ENCODE measurements at places on chromosomes 5 and 9.

GRCh38 chr5:95274011-95274410, 10.9 kb downstream of the MCTP1 start:
- DNase-seq: no peak

GRCh38 chr9:79551994-79552393, 19.8 kb upstream of the TLE4 start:
- DNase-seq: no peak

- DNase-seq: no peak
These were observed 1.3 kb downstream of the SLC25A48 start for GRCh38 chr5:135835766-135836165.

DNA sequence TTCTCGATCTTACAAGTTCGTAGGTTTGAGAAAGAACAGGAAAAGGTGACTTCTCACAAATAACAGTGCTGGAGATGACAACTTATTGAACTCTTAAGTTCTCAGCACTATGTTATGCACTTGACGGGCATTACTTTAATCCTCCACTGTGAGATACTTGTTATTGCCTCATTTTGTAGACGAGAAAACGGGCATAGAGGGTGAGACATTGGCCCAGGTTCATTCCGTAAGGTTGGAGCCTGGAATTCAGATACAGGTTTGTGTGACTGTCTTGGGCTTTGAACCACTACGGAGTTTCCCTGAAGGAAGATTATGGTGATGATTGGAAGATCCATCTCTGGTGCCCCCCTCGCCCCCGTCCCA, 657 bp downstream of the MAT2B start:
- DNase-seq: no peak

GRCh38 chr9:20508242-20508641, 114.1 kb downstream of the MLLT3 start:
- DNase-seq: no peak

- DNase-seq: peak; percentile 77
These were observed 3.4 kb downstream of the CCNI2 start for GRCh38 chr5:132750471-132751230.

DNA sequence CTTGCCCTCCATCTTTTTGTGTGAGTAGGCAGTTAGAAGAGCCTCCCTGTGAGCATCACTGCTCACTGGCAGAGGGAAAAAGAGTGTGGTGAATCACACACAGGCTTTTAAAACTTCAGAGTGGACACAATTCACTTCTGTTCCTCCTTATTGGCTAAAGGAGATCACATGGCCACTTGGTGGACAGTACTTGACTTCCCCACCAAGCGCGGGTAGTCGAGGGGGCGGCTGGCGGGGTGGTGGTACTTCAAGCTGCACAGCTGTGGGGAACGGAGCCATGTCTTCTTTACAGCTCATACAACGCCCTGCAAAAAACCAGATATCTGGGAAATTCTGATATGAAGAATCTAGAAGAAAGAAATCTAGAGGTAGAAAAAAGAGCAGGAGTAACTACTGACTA, 95.4 kb downstream of the PAM start:
- DNase-seq: no peak

DNA sequence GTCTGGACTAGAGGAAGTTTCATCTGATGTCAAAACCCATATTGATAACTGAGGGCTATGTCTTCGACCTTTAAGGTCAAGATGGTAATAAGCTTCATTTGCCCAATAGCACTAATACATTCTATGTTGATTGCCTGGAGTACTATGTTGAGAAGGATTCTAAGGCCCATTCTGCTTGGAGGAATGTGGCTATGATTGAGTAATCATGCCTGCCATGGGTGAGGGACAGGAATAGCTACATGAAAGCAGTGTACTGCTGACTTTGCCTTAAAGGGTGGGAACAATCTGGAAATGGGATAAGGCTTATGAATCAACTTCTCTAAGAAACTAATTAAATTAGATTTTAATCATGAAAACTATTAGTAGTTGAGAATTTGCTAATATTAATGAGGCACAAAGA, 13.6 kb downstream of the NNT start:
- no peak for DNase-seq

DNA sequence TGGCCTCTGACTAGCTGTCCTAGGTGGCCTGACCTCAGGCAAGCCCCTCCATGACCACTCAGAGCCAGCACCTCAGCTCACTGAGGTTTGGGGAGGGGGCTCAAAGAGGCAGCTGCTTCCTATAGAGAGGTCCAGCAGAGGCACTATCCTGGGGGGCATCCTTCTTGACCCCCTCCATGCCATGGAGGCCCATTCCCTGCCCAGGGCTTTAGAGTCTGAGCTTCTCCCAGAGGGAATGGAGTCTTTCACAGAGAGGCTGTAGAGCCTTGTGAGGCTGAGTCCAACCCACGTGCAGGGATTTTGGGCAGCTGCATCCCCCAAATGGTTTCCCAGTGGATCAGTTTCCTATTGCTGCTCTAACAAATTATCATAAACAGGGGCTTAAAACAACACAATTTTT, 16.9 kb downstream of the IRF1 start:
- no peak for DNase-seq

DNA sequence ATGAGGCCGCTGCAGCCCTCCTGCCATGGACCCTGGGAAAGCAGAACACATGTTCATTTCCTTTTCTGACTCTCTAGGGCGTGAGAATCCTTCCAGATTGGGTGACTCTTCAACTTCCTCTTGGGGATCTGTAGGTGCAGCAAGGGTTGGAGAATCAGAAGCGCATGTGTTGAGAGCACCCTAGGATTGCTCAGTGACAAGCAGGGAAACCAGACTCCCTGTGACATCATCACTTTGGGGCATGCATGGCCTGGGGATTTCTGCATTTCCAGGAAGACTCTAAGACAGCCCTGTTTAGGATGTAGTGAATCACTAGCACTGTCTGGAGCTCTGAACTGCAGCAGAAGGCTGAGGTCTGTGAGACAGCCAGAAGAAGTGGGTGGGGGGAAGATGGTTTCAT, 15.1 kb upstream of the LCP2 start:
- DNase-seq: no peak

- DNase-seq: no peak
These were observed 228.5 kb downstream of the COMMD10 start for GRCh38 chr5:116313366-116313765.

- DNase-seq: no peak
These were observed 108.4 kb upstream of the LARP1 start for GRCh38 chr5:154646745-154647113.

GRCh38 chr9:110591526-110591925, 12.0 kb upstream of the SVEP1 start:
- DNase-seq: peak; percentile 41

- no peak for DNase-seq
These were observed 284.3 kb downstream of the TAF11L14 start for GRCh38 chr5:17918373-17919104.

DNA sequence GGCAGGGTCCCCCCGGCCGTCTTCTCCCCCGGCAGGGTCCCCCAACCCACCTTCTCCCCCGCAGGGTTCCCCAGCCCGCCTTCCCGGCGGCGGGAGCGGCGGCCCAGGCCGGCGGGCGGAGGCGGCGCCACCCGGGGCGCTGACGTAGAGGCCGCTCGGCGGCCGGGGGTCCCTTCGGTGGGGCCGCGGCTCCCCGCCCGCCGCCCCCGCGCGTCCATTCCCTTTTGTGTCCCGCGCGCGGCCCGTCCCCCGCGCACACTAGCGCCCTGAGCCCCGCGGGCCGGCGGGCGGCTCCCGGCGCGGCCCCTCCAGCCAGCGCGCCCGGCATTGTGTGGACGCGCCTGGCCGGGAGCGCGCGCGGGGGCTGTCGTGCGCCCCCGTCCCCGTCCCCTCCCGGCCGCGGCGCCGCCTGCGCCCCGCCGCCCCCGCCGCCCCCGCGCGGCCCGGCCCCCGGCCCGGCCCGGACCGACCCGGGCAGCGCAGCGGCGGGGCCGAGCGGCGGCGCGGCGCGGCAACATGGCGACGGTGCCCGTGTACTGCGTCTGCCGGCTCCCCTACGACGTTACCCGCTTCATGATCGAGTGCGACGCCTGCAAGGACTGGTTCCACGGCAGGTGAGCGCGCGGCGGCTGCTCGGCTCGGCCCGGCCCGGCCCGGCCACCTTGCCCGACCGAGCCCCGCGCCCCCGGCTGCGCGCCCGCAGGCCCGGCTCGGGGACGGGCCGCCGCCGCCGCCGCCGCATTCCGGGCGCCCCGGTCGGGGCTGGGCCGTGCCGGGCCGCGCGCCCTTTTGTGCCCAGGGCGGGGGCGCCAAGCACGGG, at the start of gene PHF2:
Gene PHF2 (plus strand): TSS at position 327 of the 820 bp plus-strand sequence. CDS start 190 bp downstream, at position 517.
- peak; percentile 96 for DNase-seq

DNA sequence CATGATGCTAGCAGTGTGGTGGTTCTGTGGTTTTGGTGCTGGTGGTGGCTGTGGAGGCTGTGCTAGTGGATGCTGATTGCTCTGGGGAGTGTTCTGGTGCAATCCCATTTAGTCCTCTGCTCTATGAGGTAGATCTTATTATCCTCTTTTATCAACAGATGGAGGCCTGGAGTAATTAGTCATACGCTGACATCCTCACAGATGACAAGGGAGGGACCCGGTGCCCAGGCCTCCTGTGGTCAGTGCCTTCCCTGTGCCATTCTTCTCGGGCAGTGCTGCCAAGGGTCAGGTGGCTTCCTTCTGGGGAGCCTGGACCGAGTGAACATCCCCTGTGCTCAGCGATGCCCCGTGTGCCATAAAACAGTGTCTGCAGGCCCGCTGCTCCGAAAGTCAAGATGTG, 74.5 kb downstream of the COL5A1 start:
- DNase-seq: no peak

DNA sequence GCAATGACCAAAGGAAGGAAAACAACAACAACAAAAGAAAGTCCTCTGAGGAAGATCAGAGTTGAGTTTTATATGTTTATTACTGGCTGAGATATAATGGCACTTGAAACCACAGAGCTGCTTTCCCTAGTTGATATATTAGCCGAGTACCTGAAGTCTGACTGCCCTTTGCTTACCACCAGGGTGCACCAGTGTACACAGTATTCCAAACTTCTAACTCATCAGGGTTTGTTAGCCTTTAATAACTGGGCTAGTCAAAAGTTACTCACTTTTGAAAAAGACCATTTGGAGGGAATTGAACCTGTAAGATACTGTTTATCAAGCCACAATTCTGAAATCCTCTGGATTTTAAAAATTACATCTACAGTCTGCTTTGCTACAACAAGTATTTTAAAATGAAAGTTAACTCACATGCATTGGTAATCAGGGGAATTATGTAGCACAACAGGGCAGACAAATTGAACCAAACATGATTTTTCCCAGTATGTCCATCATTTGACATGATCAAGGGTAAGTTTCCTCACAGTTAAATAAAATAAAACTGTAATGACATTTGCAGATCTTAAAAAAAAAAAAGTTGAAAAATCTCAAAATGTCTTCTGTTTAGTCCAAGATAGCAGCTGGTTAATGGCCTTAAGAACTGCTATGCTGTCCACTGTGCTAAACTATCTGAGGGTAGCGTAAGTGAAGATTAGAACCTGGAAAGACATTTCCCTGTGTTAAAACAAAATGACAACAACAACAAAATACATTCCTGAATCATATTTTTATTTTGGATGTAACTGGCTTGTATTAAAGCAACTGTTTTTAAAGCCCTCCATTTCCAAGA, 57.3 kb upstream of the C6 start:
- DNase-seq: peak; percentile 35

GRCh38 chr5:147532156-147532555, 22.3 kb upstream of the DPYSL3 start:
- no peak for DNase-seq

DNA sequence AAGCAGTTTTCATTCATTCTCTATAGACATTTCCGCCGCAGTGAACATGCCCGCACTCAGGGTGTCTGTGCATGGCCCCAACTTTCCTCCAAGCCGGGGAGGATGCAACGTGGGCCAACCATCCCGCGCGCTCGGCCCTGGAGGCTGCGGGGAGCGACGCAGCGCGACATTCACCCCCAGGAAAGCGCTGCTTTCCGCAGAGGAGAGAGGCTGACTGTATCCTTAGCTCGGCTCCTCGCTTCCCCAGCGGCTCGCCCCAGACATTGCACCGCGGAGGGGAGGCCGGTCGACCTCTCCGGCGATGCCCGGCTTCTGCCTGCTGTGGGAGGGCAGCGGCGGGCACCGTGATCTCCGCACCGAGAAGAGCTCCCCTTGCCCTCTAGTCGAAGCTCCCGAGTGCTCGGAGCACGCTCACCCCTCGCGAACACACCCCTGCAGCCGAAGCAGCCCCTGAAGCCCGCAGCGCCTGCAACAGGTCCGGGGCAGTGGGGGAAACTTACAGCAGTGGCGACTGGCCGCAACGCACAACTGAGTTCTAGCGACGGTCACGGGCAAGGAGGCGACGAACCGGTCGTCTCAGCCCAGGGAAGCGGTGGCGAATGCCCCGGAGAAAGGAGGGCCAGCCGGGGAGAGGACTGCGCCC, 600 bp downstream of the ENC1 start:
- peak; percentile 72 for DNase-seq

DNA sequence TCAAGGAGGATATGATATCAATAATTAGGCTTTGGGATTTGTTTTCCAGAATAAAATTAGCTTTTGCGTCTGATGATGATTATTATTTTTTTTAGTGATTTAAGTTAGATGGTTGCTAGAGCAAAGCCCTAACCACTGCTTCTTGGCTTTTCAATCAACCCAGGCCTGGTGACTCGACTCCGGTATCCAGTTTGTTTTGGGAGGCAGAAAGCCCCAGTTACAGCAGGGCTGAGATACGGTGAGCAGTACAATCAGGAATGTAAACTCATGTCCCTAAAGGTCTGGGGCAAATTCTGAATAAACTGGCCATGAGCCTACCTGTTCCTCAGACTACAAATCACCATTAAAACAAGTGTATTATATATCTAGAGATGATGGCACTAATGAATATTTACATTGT, 24.4 kb upstream of the CYFIP2 start:
- no peak for DNase-seq

DNA sequence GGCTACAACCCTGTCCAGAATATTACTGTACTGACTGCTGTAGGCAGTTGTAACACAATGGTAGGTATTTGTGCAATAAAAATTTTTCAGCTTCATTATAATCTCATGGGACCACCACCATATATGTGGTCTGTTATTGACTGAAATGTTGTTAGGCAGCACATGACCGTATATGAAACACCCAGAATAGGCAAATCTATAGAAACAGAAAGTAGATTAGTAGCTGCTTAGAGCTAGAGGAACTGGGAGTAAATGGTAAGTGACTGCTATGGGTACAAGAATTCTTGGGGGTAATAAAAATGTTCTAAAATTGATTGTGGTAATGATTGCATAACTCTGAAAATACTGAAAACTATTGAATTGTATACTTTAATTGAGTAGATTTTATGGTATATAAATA, 185.7 kb downstream of the ESM1 start:
- no peak for DNase-seq

GRCh38 chr5:36935805-36936204, 59.2 kb downstream of the NIPBL start:
- DNase-seq: no peak

GRCh38 chr5:15365070-15365469, 134.9 kb upstream of the FBXL7 start:
- DNase-seq: no peak

- DNase-seq: peak; percentile 67
These were observed 3.6 kb upstream of the IL3 start for GRCh38 chr5:132056610-132057497.

GRCh38 chr5:170138273-170138672, 32.6 kb downstream of the FOXI1 start:
- no peak for DNase-seq

- DNase-seq: peak; percentile 77
These were observed 56.7 kb upstream of the RPS23 start for GRCh38 chr5:82334856-82335255.

Measured in osteoblast (primary cell).